RWPE2 (cell line): ENCODE measurements at places on chromosomes 4 and X.
A peak's percentile ranks its signal among the peaks of the same experiment; 100 is the strongest.

GRCh38 chr4:148795156-148795864 is 353.1 kb upstream of the NR3C2 start:
- peaks cover 9% of the 10 kb centered on the region for H3K4me1 ChIP-seq
- DNase-seq, result no peak
- H3K27me3 ChIP-seq, result no peaks in the 10 kb centered on the region
- H3K4me3 ChIP-seq, result no peak overlapping the region
- H3K27ac ChIP-seq, result no peak overlapping the region

- H3K4me3 ChIP-seq, result no peak overlapping the region
- H3K4me1 ChIP-seq, result no peaks in the 10 kb centered on the region
- DNase-seq, result no peak
- H3K27ac ChIP-seq, result no peak overlapping the region
These were observed 334.5 kb upstream of the SLC7A11 start for GRCh38 chr4:138576684-138577083.

GRCh38 chrX:54180403-54180802 is 2.7 kb downstream of the FAM120C start:
- DNase-seq, result no peak
- peaks cover 27% of the 10 kb centered on the region for H3K4me1 ChIP-seq
- H3K27ac ChIP-seq, result peak overlapping the region; percentile 80
- H3K4me3 ChIP-seq, result peak overlapping the region; percentile 85
- H3K27me3 ChIP-seq, result no peaks in the 10 kb centered on the region

DNA sequence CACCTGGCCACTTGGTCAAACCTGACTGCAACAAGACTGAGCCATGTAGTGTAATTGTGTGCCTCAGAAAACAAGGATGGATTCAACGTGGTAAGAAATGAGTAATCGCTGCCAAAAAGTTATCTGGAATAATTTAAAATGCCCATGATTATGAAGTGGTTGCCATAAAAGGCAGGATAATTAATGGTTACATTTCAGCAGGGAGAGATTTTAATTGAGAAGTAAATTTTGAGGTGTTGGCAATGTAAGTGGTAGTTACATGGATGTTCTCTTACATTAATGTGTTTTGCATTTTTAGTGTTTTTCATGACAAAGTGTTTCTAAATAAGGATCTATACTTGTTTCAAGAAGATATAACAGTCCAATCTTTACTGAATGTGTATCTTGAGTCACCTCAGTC is 15.7 kb downstream of the HAUS3 start:
- H3K4me3 ChIP-seq, result no peak overlapping the region
- no peaks in the 10 kb centered on the region for H3K27me3 ChIP-seq
- no peak for DNase-seq
- H3K4me1 ChIP-seq, result no peaks in the 10 kb centered on the region

GRCh38 chrX:130120321-130120731 is 10.0 kb upstream of the ELF4 start:
- H3K4me1 ChIP-seq, result peaks cover 14% of the 10 kb centered on the region
- no peaks in the 10 kb centered on the region for H3K36me3 ChIP-seq
- H3K27me3 ChIP-seq, result no peaks in the 10 kb centered on the region
- peak overlapping the region; percentile 48 for H3K27ac ChIP-seq
- no peak overlapping the region for H3K4me3 ChIP-seq

DNA sequence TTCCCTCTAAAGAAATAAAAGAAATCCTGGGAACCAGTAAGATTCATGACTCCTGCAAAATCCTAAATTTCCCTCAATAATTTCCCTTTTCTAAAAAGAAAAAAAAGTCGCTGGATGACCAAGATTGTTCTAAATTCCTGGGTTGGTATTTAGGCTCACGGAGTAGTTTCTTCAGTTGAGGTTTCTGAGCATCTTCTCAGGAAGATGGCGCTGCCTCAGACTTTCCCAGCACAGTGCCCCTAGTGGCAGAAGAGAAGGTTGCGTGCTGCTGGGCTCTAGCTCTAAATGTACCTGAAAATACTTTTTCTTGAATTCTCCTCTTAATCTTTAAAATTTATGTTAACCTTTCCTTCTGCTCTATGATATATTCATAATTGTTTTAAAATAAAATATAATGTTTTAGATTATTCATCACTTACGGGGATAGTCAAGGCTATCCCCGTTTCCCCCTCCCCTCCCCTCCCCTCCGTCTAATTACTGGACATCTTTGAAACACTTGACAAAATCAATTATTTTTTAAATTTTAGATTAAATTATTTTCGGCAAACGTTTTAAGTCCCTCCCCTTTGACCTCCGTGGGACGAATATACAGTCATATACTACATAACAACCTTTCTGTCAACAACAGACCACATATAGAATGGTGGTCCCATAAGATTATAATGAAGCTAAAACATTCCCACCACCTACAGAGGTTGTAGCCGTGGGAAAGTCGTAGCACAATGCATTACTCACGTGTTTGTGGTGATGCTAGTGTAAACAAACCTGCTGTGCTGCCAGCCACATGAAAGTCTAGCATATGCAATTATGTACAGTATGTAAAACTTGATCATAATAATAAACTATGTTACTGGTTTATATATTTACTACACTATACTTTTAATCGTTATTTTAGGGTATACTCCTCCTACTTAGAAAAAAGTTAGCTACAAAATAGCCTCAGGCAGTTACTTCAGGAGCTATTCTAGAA is 41.0 kb upstream of the GATB start:
- no peaks in the 10 kb centered on the region for H3K36me3 ChIP-seq
- no peaks in the 10 kb centered on the region for H3K4me1 ChIP-seq
- no peak overlapping the region for H3K4me3 ChIP-seq
- H3K27me3 ChIP-seq, result no peaks in the 10 kb centered on the region

GRCh38 chr4:11489453-11490083 is 60.9 kb upstream of the HS3ST1 start:
- H3K4me1 ChIP-seq, result peaks cover 17% of the 10 kb centered on the region
- DNase-seq, result no peak
- H3K27me3 ChIP-seq, result no peaks in the 10 kb centered on the region
- no peaks in the 10 kb centered on the region for H3K36me3 ChIP-seq

- no peak overlapping the region for H3K27ac ChIP-seq
- no peaks in the 10 kb centered on the region for H3K27me3 ChIP-seq
- H3K4me1 ChIP-seq, result no peaks in the 10 kb centered on the region
- DNase-seq, result no peak
- H3K4me3 ChIP-seq, result no peak overlapping the region
These were observed 64.5 kb upstream of the STX18 start for GRCh38 chr4:4606321-4606720.

DNA sequence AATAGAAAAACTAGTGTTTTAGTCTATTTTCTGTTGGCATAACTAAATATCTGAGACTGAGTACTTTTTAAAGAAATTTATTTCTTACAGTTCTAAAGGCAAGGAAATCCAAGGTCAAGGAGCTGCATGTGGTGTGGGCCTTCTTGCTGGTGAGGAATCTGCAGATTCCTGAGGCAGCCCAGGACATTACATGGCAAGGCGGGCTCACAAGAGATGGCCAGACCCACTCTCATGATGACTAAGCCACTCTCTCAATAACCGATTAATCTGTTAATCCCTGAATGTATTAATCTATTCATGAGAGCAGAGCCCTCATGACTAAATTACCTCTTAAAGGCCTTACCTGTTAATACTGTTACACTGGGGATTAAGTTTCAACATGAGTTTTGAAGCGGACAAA is 340.8 kb downstream of the GRXCR1 start:
- H3K27ac ChIP-seq, result no peak overlapping the region
- H3K4me1 ChIP-seq, result no peaks in the 10 kb centered on the region
- no peak overlapping the region for H3K4me3 ChIP-seq

GRCh38 chr4:141807103-141807891 is 170.9 kb downstream of the IL15 start:
- H3K4me3 ChIP-seq, result no peak overlapping the region
- no peaks in the 10 kb centered on the region for H3K27me3 ChIP-seq
- no peak overlapping the region for H3K27ac ChIP-seq
- H3K36me3 ChIP-seq, result no peaks in the 10 kb centered on the region

DNA sequence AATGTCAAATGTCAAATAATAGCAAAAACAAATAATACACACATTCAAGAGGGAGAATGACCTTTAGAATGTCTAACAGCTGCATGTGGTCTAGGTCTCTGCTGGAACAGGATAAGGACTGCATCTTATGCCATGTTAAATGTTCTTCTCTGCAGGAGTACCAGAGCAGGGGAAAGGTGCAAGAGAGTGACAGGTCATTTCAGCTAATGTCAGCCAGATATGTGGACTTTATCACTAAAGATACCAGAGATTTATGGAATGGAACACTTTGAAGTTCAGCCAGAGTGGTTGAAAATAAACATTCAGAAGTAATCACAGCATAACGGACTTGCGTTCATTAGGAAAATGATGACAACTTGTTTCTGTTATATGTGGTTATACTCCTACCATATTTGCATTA is 24.3 kb downstream of the GRID2 start:
- no peak overlapping the region for H3K4me3 ChIP-seq
- no peak overlapping the region for H3K27ac ChIP-seq
- no peaks in the 10 kb centered on the region for H3K4me1 ChIP-seq
- no peaks in the 10 kb centered on the region for H3K36me3 ChIP-seq
- no peaks in the 10 kb centered on the region for H3K27me3 ChIP-seq

DNA sequence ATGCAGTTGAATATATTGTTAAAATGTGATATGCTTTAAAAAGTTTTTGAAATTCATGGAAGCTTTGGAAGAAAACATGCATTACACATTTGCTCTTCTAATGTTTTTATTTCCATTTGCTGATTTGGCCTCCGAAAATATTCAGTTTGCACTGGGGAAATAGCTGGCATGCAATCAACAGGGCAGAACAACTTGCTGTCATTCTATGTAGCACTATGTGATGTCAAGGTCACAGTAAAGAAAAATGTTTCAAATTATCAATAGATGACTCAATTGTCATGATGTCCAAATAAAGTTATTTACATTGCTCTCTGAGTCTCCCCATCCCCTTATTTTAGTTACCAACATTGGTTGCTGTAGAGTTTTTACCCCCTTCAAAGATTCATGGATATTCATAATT is 119.2 kb downstream of the TLL1 start:
- H3K27me3 ChIP-seq, result no peaks in the 10 kb centered on the region
- peak overlapping the region; percentile 44 for H3K27ac ChIP-seq
- peaks cover 14% of the 10 kb centered on the region for H3K4me1 ChIP-seq
- no peak for DNase-seq
- H3K4me3 ChIP-seq, result no peak overlapping the region

- no peak for DNase-seq
- no peaks in the 10 kb centered on the region for H3K36me3 ChIP-seq
- no peak overlapping the region for H3K27ac ChIP-seq
These were observed 26.5 kb upstream of the ATOH1 start for GRCh38 chr4:93802045-93802444.

DNA sequence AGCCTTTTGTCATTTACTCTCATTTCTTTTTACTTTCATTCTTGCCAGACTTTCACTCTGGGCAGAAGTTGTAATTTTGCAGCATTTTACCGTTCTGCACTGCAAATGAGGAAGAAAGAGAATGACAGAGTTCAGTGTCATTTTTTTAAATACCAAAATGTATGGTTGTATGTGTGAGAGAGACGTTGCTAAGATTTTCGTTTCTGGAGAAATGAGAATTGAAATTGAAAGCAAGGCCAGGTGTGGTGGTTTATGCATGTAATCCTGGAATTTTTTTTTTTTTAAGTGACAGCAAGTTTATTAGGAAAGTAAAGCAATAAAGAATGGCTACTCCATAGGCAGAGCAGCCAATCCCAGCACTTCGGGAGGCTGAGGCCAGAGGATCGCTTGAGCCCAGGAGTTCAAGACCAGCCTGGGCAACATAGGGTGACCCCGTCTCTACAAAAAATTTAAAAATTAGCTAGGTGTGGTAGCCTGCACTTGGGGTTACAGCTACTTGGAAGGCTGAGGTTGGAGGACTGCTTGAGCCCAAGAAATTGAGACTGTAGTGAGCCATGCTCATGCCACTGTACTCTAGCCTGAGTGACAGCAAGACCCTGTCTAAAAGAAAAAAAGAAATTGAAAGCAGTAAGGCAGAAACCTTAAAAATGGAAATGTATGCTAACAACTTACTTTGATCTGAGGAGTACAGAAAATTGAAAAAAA is 12.9 kb downstream of the DCK start:
- H3K27me3 ChIP-seq, result no peaks in the 10 kb centered on the region
- H3K4me1 ChIP-seq, result peaks cover 6% of the 10 kb centered on the region
- H3K27ac ChIP-seq, result no peak overlapping the region
- H3K36me3 ChIP-seq, result no peaks in the 10 kb centered on the region; the same call in none of the 2 replicates

- H3K27me3 ChIP-seq, result no peaks in the 10 kb centered on the region
- no peak overlapping the region for H3K4me3 ChIP-seq
- H3K36me3 ChIP-seq, result no peaks in the 10 kb centered on the region
- DNase-seq, result no peak
These were observed 60.9 kb downstream of the C4orf46 start for GRCh38 chr4:158610790-158611189.

DNA sequence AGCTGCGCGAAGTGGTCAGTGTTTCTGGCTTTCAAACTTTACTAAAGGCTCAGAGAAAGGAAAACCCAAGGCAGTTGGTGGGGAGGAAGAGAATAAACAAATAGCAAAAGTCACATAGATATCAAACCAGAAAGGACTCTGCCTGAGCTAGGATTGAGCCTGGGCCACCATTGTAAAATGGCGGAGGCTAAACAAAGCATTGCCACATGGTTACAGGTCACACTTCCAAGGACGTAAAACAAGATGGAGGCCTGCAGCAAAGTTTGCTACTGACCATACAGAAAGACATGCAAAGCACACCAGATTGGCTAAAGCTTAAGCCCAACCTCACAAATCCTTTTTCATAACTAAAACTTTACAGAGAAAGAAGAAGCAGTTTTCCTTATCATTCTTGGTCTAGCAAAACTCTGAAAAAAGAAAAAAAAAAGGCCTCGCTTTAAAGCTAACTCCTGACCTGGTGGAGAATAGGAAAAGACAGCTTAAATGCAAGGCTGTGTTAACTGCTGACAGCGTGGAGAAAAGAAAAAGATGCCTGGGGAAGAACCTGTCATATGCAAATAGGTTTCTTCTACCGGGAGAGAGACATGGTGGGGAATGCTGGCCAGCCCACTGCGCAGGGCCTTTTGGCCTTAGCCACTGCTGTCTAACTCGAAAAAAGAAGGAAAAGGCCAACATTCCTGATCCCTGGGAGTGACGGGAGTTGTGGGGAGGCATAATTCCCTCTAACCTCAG is 81.8 kb upstream of the SMARCA5 start:
- peaks cover 9% of the 10 kb centered on the region; the same call in 1 of the 2 replicates for H3K36me3 ChIP-seq
- H3K4me3 ChIP-seq, result no peak overlapping the region
- no peaks in the 10 kb centered on the region for H3K27me3 ChIP-seq

DNA sequence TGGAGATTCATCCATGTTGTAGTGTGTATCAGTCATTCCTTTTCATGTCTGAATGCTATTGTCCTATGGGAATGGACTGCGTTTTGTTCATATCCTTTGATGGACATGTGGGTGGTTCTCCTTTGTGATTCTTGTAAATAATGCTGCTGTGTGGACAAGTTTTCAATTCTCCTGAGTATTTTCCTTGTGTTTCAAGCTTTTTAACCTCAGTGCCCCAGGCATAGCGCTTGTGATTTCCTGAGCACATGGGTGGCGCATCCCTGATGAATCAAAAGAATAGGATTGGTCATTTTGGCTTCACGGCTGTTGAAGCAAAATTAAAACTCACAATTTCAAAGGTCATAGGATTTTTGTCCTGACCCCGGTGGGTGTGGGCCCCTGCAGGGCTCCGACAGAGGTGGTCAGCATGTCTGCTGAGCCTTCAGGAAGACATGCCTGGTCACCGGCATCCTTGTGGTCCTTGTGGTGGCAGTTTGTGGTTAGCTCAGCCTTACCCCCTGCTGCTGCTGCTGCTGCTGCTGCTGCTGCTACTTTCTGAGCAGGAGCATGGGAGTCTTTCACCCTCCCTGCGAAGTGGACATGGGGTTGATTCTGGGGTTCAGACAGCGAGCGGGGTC is 30.0 kb downstream of the SHROOM2 start:
- no peaks in the 10 kb centered on the region for H3K4me1 ChIP-seq
- no peaks in the 10 kb centered on the region for H3K27me3 ChIP-seq
- no peaks in the 10 kb centered on the region for H3K36me3 ChIP-seq
- no peak for DNase-seq

GRCh38 chr4:86250619-86251018 is 109.2 kb downstream of the MAPK10 start:
- no peaks in the 10 kb centered on the region for H3K4me1 ChIP-seq
- H3K27me3 ChIP-seq, result no peaks in the 10 kb centered on the region
